Stimulated activated CD8-positive, alpha-beta memory T cell treated with anti-CD3 and anti-CD28 coated beads, Interleukin-2, amount 100 ng/mL, for 1 hour (primary cell): ENCODE measurements at places on chromosomes 3 and 15.

GRCh38 chr3:133930341-133930933 is 34.8 kb upstream of the RAB6B start:
- no peak for DNase-seq

GRCh38 chr15:75170711-75171341 is 30.9 kb upstream of the C15orf39 start:
- no peak for DNase-seq

DNA sequence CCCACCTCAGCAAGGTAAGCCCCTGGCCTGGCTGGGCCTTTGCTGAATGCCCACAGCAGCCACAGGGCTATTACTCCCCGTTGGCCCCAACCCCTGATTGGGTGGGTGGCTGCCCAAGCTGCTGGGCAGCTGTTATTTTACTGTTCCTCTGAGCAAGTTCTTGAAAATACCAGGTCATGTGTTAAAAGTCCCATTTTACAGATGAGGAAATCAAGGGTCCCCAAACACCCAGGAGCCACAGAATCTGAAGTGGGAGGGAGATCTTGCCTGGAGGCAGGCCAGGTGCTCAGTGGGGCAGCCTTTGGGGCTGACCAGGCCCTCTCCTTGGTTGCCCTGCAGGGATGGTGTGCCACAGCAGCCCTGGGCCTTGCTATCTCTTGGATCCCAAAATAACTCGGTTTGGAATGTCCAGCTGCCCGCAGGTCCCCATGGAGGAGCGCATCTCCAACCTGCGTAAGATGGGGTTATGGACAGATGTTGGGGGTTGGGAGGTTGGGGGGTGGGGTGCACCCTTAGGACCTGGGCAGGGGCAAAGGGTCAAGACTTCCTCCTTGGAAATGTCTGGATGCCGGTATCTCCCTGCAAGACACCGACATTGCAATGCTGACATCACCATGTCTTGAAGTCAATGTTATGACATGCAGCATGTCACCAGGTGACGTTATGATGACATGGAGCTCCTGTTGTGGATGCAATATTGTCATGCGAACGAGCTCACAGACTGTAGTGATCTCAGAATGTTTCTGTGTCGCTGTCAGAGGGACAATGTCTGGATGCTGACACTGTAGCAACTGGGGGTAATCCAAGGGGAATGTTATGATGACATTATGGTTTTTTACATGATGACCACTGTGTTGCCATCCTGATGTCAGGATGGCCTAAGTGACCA is 13.3 kb upstream of the CSPG4 start:
- no peak for DNase-seq

GRCh38 chr15:73965758-73966113 is 26.4 kb downstream of the STOML1 start:
- no peak for DNase-seq

- no peak for DNase-seq
Measured at GRCh38 chr3:146223401-146224373, 27.2 kb downstream of the PLSCR4 start.

- DNase-seq: no peak
Measured at GRCh38 chr3:53668872-53669271, 174.5 kb downstream of the CACNA1D start.

DNA sequence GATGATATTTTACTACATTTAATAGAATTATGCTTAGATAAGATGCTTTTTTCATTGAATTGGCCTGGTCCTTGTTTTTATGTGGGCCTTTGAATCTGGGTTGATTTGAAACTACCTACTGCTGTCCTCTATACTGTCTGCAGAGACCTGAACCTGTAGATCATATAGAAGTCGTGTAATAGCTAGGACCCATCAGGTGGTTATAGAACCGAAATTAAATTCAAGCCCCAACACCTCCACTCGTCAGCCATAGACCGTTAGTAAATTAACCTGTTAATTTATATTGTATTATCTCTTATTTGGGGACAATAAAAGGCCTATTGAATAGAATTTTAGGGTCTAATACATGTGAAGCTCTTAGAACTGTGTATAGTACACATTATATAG is 108.4 kb downstream of the MBNL1 start:
- DNase-seq: no peak

GRCh38 chr3:161939918-161940620 is 443.5 kb downstream of the OTOL1 start:
- DNase-seq: no peak
